RKO (cell line): ENCODE measurements at places on chromosomes 7 and 10.

- DNase-seq = no peak
These were observed 120.3 kb downstream of the VIPR2 start for GRCh38 chr7:159024280-159024951.

GRCh38 chr10:66981361-66982052 lies 55.7 kb downstream of the LRRTM3 start:
- no peak for DNase-seq

- no peak for DNase-seq
These were observed 26.4 kb downstream of the BBS9 start for GRCh38 chr7:33155811-33156210.

DNA sequence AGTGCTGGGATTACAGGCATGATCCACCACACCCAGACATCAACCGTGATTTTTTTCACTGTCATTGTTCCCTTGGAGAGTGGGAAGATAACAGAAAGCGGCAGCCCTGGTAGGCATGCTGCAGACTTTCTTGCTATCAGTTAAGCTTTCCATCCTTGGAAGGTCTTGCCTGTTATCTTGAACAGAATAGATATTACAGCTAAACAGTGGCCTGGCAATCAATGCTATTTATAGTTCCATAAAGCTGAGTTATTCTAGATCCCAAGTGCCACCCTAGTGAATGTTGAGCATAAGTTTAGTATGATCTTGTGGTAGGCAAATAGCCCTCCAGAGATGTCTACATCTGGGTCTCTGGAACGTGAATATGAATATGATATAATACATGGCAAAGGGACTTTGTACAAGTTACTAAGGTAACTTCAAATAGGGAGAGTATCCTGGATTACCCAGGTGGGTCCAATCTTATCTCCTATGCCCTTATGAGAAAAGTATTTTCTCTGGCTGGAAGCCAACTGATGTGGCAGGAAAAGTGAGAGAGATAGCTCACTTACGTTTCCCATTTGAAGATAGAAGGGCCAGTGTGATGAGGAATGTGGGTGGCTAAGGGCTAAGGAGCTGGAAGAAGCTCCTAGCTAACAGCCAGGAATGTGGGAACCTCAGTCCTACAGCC lies 609.1 kb upstream of the IGFBP3 start:
- no peak for DNase-seq

- DNase-seq = no peak
These were observed 106.6 kb upstream of the INHBA start for GRCh38 chr7:41809529-41809939.

- no peak for DNase-seq
These were observed 2.5 kb downstream of the PRR15 start for GRCh38 chr7:29565982-29566746.

- DNase-seq = no peak
These were observed 381.7 kb downstream of the THSD7A start for GRCh38 chr7:11450281-11450680.

DNA sequence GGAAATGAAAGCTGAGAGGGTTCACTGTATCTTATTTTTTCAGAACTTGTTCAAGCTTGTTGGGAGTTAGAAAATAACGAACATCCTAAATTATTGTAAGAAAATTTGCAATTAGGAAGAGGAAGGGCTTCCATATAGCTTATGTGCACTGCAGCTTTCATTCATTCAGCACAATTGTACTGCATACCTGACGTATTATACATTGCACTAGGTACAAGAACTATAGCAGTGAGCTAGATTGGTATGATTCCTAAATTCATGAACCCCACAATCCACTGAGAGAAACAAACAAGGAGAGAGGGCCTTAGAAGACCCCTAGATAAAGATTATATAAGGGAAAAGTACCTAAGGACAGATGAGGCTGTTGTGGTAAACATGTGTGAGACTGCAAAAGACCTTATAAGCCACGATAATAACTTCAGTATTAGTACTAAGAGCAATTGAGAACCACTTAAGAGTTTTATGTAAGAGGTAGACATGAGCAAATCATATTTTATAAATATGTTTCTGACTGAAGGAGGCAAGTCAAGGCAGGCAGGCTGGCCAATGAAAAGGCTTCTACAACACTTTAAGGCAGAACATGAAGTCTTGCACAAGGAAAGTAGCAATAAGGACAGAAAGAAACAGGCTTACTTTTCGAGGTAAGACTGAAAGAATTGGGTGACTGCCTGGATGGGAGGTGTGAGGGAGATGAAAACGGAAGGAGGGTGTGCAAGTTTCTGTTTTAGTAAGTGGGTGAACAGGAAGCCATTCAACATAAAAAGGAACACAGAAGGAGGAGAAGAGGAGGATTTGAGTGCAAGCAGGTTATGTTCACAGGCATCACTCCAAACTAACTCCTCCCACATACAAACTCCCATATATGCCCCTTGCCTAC lies 77.9 kb upstream of the LRRN3 start:
- no peak for DNase-seq

DNA sequence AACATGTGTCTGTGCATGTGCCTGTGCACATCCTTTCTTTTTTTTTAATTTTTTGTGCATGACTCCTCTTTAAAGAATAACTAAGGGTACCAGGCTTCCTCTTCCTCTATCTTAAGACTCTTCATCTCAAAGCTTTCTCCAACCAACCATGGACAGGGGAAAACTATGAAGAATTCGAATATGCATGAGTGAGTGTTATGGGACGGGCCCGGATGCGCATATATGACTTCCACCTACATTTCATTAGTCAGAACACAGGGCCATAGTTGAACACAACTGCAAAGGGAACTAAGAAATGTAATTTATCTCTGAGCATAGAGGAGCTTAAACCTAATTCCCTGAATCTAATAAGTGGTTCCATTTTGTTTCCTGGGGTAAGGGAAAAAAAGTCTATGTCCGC lies 270.3 kb upstream of the SORCS1 start:
- DNase-seq = no peak

GRCh38 chr7:147878912-147879661 lies 711.5 kb upstream of the C7orf33 start:
- DNase-seq = no peak

DNA sequence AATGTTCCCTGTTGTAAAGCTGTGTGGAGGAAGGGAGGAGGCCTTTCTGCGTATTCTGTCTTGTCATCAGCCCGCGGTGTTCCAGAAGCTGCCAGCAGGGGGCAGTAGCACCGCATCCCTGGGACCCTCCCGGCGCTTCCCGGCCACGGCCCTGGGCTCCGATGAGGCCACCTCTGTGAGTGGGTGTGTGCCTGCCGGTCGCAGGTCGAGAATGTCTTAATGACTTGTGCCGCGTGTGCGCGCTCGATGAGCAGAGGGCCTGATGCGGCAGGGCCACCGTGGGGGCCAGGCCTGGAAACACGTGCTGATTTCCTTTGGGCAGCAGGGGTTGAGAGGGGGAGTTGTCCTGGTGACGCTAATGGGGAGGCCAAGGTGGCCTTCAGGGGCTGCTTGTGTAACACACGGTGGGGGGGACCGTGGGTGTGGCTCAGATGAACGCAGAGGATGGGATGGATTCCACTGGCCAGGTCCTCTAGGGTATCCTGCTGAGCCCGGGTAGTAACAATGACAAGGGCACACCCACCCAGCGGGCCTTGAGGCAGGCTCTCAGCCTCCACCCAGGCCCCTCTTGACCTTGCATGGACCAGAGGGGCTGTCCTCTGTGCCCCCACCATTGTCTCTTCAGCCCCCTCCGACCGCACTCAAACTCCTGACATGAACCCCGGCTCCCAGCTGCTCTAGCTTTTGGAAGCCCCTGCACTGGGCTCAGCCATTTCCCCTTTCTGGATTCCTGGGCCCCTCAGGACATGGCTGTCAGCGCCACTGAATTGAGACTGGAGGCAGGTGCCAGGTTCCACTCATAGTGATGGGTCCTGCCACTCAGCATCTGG lies 135.9 kb upstream of the PODXL start:
- DNase-seq = no peak

GRCh38 chr10:78193189-78193588 lies 159.5 kb downstream of the RPS24 start:
- DNase-seq = no peak

DNA sequence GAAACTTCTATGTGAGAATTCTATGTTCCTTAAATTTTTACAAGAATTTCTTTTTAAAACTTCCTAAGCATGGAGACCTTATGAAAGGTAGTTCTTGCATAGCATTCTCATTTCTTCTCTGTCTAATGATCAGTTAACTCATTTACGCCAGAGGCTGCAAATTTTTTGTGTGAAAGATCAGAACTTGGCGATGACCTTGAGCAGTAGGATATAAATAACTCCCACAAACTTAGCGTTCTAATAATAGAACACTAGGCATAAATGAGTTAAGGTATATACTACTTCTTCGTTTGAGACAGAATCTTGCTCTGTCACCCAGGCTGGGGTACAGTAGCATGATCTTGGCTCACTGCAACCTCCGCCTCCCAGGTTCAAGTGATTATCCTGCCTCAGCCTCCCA lies 13.7 kb downstream of the PILRA start:
- no peak for DNase-seq

- DNase-seq = peak; percentile 79
These were observed 3.4 kb upstream of the ARHGAP22 start for GRCh38 chr10:48608279-48608681.

DNA sequence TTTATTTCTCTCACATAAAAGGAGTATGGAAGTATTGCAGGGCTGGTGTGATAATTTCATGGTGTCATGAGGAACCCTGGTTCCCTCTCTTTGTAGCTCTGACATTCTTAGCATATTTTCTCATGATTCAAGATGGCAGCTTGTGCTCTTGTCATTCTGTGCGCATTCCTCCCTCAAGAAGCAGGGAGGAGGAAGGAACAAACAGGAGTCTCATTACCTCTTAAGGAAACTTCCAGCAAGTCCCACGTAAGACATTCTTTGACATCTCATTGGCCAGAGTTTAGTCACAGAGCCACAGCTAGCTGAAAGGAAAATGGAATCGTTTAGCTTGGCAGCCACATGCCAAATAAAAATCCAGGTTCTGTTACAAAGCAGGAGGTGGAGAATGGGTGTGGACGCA lies 546.8 kb downstream of the LRMDA start:
- DNase-seq = no peak

GRCh38 chr10:79249186-79250121 lies 97.8 kb upstream of the PPIF start:
- DNase-seq = no peak
